ENCODE measurements at places on chromosomes 6 and 20.

GRCh38 chr20:2162125-2162822 is 60.6 kb downstream of the STK35 start:
- no peak for DNase-seq

- peak; percentile 51 for DNase-seq
Observed at GRCh38 chr6:159094444-159095252, 49.9 kb upstream of the TAGAP start.

DNA sequence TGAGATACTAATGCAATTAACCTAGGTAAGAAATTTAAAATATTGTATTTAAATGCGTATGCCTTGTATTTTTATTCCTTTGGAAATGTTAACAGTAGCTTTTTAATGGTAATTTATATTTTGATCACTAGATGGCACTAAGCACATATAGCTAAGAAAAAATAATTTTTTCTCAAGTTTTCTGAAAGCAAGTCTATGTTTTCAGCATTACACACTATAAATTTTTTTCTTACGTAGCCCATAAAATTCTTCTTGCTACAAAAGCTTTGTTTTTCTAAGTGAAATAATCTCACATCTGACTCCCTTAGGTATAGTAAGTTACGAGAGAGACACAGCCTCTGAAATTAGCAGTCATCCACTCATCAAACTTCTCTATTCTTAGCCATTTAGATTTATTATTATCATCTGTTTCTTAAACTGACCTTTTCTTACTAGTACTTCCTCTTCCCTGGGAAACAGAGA is 35.7 kb downstream of the TSPYL4 start:
- no peak for DNase-seq

- DNase-seq = no peak
Observed at GRCh38 chr20:1810926-1811620, 84.1 kb upstream of the SIRPA start.

- no peak for DNase-seq
Observed at GRCh38 chr6:132070356-132070755, 119.2 kb upstream of the CCN2 start.

GRCh38 chr6:136410201-136411024 is 120.8 kb upstream of the BCLAF1 start:
- DNase-seq = no peak

DNA sequence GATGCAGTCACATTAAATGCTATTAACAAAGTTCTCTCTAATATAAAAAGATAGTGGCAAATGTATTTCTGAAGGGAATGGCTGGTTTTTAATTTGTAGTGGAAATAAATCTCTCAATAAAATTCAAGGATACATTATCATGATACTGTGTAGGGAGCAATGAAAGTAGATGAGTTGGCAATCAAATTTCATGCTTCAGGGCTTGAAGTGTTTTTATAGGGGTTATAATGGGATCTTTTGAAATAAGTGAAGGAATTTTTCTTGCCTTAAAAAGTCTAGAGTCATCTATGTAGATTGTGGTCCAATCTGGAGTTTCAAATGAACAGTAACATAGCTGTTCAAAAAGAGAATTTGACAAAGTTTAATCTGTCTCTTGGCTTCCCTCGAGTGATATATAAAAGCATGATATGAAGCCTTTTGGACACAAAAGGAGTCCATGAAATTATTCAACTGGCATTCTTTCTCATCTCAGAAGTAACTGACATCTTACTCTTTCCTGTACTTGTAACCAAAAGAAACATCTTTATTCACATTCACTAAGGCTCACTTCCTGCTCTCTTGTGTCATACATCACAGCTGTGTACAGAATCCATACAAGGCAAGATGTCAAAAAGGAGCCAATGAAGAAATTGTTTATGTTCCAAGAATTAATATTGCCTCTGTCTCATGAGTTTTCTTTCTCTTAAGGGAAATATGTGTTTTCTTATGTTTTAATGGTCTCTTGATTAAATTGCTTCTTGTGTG is 591.0 kb upstream of the GJE1 start:
- DNase-seq = no peak

DNA sequence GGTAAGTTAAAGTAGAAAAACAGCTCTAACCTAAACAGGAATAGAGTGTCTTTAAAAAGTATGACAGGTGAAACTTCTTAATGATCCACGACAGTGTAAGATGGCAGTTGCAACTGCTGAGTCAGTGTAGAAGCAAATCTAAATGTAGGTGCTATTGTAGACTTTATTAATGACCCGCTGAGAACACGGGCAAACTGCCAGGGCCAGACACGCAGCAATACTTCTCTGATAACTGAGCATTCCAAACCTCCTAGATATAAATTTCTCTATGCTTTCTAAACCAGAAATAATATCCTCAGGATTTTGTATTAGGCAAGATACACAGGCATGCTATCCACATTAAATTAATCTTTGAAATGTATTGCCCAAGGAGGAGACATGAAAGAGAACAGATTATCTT is 1076.4 kb downstream of the HACE1 start:
- no peak for DNase-seq

DNA sequence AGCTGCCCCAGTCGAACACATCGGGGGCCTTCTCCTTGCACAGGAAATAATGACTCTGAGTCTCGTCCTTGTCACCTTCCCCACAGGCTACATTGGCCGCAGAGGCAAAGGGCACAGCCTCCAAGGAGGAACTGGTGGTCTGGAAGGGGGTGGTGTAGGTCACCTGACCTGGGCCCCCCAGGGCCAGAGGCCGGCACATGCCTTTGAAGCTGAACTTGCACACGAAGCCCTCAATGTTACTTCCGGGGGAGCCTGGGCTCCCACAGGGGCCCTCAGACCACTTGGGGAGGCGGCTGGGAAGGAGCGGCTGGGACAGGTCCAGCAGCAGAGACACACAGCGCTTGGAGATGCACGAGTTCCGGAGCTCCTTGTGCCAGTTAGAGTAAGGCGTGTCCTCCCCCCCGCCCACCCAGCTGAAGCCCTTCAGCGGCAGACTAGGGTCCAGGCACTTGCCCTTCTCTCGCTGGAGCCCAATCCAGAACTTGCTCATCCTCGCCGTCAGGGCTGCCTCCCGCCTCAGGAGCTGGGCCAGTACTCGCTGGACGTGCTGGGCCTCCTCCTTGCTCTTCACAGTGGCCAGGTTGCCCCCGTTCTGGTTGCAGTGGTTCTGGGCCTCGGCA is 578 bp downstream of the CD93 start:
- DNase-seq = no peak

DNA sequence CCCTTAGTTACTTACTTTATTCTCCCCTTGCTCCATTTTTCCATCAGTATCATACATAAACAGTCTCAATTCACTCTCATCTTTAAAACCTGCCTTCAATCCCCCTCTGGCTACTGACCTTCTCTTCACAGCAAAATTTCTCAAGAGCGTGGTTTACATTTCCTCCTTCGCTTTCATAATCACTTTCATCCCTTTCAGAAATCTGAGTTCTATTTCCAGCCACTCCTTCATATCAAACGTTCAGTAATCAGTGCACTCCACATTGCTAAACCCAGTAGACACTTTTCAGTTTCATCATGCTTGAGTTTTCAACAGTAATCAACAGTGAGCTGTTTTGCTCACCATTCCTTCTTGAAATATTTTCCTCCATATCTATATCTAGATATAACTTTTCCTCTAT is 176.7 kb upstream of the HSF2 start:
- DNase-seq = no peak

DNA sequence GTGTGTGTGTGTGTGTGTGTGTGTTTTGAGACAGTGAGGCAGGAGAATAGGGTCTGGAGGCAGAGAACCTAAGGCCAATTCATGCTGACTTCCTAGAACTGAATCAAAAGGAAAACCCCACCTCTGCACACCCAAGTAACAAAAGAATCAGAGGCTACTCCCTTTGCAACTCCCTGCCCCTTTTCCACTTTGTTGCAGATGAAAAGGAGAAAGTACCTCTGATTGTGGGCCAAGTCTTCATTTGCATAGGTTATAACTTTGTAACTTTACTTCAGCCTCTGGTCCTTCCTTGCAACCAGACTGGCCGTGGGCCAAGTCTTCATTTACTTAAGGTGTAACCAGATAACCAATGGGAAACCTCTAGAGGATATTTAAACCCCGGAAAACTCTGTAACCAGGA is 168.8 kb downstream of the EYA2 start:
- no peak for DNase-seq

GRCh38 chr20:49286689-49287551 is 9.1 kb upstream of the ZNFX1 start:
- DNase-seq = no peak

DNA sequence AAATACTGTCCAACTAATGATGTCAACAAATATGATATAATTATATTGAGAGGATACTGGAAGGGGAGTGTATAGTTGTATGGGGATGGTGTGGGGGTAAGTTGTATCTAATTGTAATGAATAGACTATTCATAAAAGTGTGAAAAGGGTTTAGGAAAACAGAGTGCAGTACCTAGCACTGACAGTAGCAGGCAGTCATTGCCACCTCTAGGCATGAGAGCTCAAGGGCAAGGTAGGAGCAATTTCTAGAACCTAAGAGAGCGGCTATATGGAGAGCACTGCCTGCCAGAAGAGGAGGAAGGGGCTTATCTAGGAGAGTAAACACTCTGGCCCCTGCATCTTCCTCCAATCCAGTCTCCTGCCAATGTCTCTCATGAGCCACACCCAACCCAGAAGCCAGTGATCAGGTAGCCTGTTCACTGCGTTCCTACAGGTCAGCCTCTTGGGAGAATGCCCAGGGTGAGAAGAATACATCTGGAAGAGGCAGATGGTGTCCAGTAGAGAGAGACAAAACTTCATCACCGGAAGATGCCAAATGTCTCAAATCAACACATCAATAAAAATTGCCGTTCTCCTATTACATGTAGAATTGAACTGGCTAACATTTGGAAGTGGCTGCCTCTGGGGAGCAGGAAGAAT is 200.0 kb downstream of the LY86 start:
- no peak for DNase-seq

GRCh38 chr6:39313526-39314272 is 520 bp downstream of the KCNK17 start:
- no peak for DNase-seq

- DNase-seq = no peak
Observed at GRCh38 chr20:54014293-54014926, 56.0 kb downstream of the BCAS1 start.

GRCh38 chr6:14807130-14807529 is 438.7 kb upstream of the JARID2 start:
- no peak for DNase-seq

GRCh38 chr6:42152024-42152423 is 9.6 kb upstream of the C6orf132 start:
- no peak for DNase-seq

GRCh38 chr20:58312836-58313235 is 3.3 kb downstream of the RAB22A start:
- no peak for DNase-seq

DNA sequence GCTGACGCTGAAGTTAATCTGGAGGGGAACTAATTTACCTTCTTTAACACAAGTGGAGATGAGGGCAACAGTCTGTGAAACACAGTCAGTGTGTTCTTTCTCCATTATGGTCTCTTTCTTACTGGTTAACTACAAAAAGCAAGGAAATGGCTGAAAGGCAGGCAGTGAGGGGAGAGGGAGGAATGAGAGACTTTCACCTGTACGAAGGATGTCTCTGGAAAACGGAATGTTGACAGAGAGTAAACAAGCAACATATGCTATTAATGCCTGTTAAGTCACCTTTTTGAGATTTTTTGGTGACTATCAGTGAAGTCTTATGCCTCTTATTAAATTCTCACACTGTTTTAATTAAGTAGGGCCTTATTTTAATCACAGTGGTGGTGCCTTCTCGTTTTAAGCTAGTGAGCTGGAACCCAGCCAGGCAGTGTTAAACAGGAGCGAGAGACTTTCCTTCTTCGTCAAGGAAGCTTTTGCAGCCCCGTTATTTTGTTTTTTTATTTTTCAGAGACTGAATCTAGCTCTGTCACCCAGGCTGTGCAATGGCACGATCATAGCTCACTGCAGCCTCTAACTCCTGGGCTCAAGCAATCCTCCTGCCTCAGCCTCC is 165.6 kb downstream of the ATXN1 start:
- no peak for DNase-seq

DNA sequence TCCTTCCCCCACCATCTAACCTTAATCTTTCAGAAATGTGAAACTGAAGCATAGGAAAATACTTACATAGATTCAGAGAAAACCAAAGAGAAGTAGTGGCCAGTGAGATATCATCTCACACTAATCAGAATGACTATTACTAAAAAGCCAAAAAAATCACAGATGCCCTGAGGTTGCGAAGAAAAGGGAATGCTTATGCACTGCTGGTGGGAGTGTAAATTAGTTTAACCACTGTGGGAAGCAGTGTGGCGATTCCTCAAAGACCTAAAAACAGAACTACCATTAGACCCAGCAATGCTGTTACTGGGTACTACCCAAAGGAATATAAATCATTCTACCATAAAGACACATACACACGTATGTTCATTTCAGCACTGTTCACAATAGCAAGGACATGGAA is 9.2 kb upstream of the PREX1 start:
- no peak for DNase-seq

GRCh38 chr6:79115553-79116182 is 37.6 kb upstream of the PHIP start:
- no peak for DNase-seq

DNA sequence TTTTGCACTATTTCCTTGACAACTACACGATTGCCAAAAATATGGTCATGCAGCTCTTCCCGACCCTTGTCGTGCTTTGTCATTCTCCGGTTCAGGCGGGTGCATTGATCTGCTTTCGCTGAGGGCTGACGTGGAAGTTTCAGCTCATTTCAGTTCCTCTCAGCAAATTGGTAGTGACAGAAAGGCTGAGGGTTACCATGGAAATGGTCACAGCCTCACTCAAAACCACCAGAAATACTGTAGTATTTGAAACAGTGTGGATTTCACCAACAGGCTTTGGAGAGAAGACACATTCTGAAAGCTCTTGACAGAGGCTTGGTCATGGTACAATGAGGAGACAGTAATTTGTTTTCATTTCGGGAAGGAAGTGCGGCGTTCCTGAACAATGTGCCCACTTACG is 99.7 kb upstream of the EXOC2 start:
- no peak for DNase-seq

DNA sequence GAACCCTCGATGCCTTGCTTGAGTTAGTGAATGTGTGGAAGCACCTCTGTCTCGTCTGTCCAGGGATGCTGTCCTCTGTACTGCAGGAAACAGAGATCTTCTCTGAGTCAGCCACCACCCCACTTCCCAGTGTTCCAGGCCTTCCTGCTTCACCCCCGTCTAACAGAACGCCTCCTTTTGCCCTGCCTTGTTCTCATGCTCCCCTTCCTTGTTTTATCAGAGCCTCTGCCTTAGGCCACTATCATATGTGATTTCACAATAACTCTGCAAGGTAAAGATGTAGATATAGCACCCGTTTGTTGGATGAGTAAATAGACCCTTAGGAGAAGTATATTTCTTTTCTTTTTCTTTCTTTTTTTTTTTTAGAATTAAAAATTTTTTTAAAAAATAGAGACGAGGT is 106.7 kb upstream of the CLDN20 start:
- DNase-seq = no peak

Data from stimulated activated CD4-positive, alpha-beta T cell treated with anti-CD3 and anti-CD28 coated beads, TNF-alpha, amount 100 ng/mL, for 1 hour (primary cell).